Bronchial epithelial cell (primary cell): ENCODE measurements at places on chromosomes 3 and 15.

DNA sequence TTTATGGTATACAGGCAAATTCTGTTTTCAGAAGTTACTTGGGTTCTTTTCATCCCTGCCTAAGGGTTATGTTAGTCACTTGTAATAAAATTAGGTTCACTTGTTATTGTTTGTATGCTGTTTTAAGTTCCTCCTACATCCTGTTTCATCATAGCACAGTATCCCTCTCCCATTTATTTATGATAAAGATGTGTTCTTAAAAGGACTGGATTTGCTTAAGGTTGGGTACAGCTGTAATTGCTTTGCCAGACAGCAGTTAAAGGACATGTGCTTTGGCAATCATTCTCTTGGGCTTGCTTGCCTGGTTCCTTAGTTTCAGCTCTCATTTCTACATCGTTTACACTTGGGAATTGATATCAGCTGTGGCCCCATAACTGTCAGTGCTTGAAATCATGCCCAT is 11.7 kb downstream of the ATP2C1 start:
- DNase-seq = peak; percentile 55

DNA sequence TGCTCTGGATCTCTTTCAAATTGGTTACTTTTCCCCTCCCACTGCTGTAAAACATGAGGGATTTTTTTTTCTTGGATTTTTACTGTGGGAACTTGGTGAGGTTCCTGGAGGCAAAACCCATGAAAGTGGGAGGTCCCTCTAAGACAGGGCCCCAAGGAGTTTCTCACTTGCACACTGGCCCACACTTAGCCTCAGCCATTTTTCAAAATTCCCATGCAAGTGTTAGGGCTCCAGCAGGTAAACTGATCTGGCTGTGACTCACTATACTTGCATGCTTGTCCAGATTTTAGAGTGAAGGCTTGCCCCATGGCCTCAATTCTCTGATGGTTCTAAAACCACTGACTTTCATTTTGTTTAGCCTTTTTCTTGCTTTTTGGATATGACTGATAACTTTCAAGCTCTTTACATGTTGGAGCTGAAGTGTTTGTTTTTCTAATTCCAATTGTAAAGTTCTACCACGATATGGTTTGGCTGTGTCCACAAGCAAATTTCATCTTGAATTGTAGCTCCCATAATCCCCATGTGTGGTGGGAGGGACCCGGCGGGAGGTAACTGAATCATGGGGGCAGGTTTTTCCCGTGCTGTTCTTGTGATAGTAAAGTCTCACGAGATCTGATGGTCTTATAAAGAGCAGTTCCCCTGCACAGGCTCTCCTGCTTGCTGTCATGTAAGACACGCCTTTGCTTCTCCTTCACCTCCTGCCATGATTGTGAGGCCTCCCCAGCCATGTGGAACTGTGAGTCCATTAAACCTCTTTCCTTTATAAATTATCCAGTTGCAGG is 37.7 kb downstream of the MCCC1 start:
- DNase-seq = peak; percentile 32

DNA sequence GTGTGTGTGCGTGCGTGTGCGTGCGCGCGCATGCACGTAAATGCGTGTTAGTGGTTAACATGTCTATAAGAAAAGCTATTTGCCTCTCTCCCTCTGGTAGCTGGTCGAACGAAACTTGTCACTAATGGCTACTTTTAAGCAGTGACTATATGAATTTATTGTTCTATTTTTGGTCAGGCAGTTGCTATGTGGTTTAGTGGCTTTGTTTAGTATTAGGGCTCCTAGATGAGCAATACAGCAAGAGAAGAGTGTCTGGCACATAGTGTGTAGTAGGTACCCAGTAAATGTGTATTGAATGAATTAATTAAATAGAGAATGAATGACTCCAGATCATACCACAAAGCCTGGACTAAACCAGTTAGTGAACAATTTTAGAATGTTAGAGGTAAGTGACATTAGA is 171.6 kb downstream of the PPM1L start:
- no peak for DNase-seq

DNA sequence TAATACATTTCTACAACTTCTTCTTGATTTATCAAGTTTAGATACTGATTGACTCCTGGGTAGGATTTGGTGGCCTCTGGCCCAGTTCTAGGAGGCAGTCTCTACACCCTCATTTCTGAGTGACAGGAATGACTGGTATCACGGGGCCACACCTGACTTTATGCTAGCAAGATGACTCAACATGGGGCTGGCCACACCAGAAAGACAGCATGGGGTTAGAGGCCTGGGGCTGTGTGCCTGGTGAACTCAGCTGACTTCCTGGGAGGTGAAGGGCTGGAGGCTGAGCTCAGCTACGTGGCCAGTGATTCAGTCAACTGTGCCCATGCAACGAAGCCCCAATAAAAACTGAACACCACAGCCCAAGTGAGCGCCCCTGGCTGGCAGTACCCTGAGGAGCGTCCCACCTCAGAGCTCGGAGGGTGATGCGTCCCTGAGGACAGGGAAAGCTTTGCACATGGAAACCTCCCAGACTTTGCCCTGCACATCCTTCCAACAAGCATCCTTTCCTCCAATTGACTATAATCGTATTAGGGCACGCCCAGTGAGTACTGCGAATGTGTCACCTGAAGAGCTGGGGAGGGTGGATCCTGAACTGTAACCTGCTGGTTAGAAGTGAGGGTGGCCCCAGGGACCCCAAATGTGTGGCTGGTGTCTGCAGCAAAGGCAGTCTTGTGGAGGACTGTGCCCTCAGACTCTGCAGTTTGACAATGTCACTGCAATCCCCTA is 57.2 kb downstream of the NIPA2 start:
- DNase-seq = peak; percentile 96

- DNase-seq = no peak
Observed at GRCh38 chr3:32975891-32976595, 24.6 kb downstream of the CCR4 start.

GRCh38 chr3:63936925-63937324 is 24.7 kb upstream of the SCAANT1 start:
- no peak for DNase-seq

DNA sequence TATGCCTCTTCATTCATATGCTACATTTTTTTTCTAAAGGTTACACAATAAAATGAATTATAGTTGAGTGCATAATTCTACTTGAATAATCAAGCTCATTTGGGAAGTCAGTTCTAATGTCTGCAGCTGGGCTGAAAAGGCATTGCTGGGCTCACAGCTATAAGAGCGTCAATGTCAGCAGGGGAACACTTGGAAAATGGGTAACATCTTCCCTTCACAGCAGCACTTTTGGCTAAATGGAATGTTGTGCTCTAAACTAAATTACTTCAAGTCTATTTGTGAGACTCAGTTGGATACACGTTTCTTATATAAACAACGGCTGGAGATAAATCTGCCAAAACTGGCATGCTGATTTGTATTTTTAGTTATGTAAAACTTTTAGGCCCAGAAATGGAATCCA is 357.8 kb downstream of the TBL1XR1 start:
- no peak for DNase-seq

- DNase-seq = no peak
Observed at GRCh38 chr3:70531838-70532489, 219.5 kb upstream of the MDFIC2 start.

GRCh38 chr3:197468167-197468566 is 87.6 kb downstream of the BDH1 start:
- no peak for DNase-seq

- DNase-seq = no peak
Observed at GRCh38 chr3:134294302-134295280, 43.9 kb upstream of the RYK start.

GRCh38 chr3:194369522-194370279 is at the start of gene LRRC15:
Gene LRRC15 (minus strand): TSS chr3:194369743. CDS start chr3:194361043, 8,700 bp downstream.
- DNase-seq = peak; percentile 38

GRCh38 chr3:129061888-129062834 is 1.6 kb downstream of the GP9 start:
- no peak for DNase-seq

DNA sequence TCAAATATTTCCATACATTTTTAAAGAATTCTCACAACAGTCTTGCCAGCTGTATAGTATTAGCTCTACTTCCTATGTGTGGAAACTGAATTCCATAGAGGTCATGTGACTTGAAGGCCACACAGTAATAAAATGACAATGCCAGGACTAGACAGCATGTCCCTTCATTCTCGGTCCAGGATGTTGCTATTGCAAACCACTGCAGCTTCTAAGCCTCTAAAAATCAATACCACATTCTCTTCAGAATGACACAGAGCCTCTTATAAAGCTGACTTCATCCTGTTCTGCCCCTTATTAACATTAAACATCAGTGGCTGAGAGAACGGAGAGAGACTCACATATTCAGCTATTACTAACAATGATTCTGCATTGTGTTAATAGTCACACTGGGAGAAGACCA is 240.3 kb upstream of the PEX5L start:
- DNase-seq = no peak

GRCh38 chr3:102057781-102058421 is 208.6 kb downstream of the NFKBIZ start:
- DNase-seq = no peak

GRCh38 chr15:57570994-57571393 is 20.7 kb upstream of the MYZAP start:
- DNase-seq = peak; percentile 94

DNA sequence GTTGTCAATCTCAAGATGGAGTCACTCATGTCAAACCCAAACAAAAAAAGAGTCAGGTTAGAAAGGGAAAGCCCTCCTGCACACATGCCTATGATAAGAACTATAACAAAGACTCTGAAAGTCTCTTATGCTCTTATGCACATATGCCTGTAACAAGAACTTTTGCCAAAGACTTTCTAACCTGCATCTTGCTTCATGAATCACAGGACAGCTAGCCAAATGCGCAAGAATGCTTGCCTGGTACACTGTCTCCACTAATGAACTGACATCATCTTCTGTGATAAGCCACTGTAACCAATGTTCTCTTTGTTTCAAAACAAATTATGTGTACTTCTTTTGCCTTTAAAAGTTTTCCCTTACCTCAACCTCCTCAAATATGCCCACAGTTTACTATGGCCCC is 18.2 kb upstream of the EHHADH start:
- peak; percentile 8 for DNase-seq

- DNase-seq = no peak
Observed at GRCh38 chr15:27870320-27870719, 228.8 kb downstream of the OCA2 start.

- no peak for DNase-seq
Observed at GRCh38 chr15:36886701-36887100, 213.6 kb downstream of the MEIS2 start.

DNA sequence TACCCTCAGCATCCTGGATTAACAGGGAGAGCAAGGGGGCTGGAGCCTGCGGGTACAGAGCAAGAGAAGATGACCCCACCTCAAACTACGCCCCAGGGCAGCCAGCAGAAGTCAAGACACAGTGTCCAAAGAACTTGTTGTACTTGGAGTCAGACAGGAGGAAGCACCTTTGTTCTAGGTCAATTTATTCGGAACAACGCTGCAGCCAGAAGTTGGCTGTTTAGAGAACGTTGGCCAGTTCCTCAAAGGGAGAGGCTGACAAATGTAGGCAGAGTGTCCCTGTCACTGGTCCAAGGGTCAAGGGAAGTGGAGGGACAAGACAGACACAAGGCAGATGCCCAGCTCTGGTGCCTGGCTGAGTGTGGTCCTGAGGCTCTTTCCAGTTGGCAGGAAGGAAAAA is 32.1 kb upstream of the PIAS1 start:
- no peak for DNase-seq

- DNase-seq = no peak
Observed at GRCh38 chr3:189508784-189509501, 122.2 kb upstream of the TP63 start.

- no peak for DNase-seq
Observed at GRCh38 chr3:38114875-38115644, 21.9 kb downstream of the ACAA1 start.

DNA sequence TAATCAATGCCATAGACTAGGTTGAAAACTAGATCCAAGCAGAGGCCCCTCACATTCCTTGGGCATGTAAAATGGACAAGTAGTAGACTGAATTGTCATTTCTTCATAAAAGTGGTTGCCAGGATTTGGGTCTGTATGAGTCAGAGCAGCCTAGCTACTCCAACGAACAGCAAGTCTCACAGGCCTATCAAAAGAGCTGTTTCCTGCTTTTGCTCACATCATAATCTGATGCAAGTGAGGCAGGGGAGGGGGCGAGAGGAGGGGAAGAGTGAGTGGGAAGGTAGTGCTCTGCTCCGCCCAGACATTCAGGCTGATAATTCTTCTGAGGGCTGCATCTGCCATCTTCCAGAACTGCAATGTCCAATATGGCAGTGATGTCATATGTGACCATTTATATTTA is 228.9 kb upstream of the PRICKLE2 start:
- peak; percentile 64 for DNase-seq

GRCh38 chr15:42107473-42107872 is 13.1 kb upstream of the PLA2G4D start:
- no peak for DNase-seq

DNA sequence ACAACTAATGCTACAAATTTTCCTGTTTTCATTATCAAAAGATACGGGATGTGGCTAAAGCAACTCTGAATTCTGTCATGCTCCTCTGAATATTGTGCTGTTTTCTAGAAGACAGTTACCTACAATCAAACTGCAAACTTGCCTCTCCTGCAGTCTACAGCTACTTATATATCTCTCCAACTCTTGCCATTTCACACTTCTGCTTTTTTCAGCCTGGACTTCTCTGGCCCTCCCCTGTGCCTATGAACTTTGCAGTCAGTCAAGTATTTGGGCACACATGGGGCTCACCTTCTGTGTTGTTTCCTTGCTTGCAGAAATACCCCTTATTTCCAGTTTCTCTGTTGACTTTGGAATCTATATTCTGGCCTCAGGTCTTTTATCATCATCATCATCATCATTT is 575.6 kb downstream of the GRM7 start:
- DNase-seq = no peak
